Posterior vena cava (tissue), 2 donors: ENCODE measurements at places on chromosomes 5 and 9.

DNA sequence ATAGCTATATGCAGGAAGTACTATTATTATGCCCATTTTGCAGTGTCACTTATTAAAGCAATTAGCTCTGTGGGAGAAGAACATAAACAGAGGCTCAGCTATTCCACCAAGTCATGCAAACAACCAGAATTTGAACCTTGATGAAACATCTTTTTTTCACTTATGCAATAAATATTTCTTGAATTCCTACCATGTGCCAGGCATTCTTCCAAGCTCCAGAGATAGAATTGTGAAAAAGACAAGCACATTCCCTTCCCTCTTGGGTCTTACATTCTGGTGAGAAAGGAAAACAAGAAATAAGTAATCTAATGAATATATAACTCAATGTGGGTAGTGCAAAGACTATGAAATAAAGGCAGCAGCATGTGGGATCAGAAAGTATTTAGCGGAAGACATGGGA lies 32.1 kb upstream of the ADRB2 start:
- no peak for DNase-seq

GRCh38 chr9:108772301-108772894 lies 83.4 kb downstream of the ACTL7B start:
- no peak for DNase-seq

GRCh38 chr5:10734037-10734709 lies 26.9 kb downstream of the DAP start:
- no peak for DNase-seq

GRCh38 chr5:17212996-17213395 lies 4.4 kb upstream of the BASP1 start:
- no peak for DNase-seq

- DNase-seq: no peak
Observed at GRCh38 chr9:90642570-90643539, at the start of gene DIRAS2. Gene DIRAS2 (minus strand): TSS chr9:90642824. CDS start chr9:90613827, 28,997 bp downstream.

GRCh38 chr5:177092178-177093081 lies 5.7 kb downstream of the FGFR4 start:
- no peak for DNase-seq

DNA sequence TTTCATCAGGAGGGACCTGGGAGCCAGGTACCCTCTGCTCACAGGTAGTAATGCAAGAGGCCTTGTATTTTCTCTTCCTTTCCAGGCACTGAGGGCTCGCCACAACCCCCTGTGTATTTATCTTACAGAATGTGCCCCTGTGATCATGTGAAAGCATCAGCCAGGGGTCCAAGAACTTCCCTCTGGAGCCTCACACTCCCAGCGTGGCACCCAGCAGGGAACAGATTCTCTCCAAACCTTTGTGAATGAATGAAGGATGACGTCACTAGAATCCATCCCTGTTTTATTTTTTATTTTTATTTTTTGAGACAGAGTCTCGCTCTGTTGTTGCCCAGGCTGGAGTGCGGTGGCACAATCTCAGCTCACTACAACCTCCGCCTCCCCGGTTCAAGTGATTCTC lies 107.3 kb upstream of the IER5L start:
- DNase-seq: no peak

- DNase-seq: peak; percentile 73
Observed at GRCh38 chr5:173232499-173233346, 2.3 kb downstream of the NKX2-5 start.

GRCh38 chr5:170265522-170265921 lies 32.1 kb downstream of the LCP2 start:
- no peak for DNase-seq

- DNase-seq: no peak
Observed at GRCh38 chr5:31888564-31888963, 249.6 kb downstream of the PDZD2 start.

- no peak for DNase-seq
Observed at GRCh38 chr9:90789408-90789807, 12.2 kb upstream of the SYK start.

GRCh38 chr5:135095871-135096270 lies 61.8 kb upstream of the PITX1 start:
- peak; percentile 58 for DNase-seq

- DNase-seq: no peak
Observed at GRCh38 chr5:41878643-41879478, 8.6 kb upstream of the OXCT1 start.

DNA sequence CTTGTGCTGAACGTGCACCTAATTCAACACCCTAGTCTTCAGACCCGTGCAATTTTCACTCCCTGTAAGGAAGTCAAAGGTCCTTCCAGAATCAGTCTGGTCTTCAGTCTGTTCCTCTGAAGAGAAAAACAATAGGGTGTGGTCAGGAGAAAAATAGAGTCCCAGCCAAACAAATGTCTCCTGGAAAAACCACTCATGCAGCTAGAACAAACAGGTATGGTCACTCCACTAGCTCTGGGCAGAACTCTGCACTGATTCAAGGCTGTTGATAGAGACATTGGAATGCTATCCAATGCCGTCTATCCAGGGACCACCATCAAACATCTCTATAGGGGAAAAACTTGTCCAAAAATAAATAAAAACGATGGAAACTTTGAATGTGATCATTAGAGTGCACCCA lies 81.8 kb upstream of the MAP3K1 start:
- no peak for DNase-seq

- peak; percentile 84 for DNase-seq
Observed at GRCh38 chr5:139650031-139650688, 2.0 kb downstream of the CXXC5 start.

- peak; percentile 60 for DNase-seq
Observed at GRCh38 chr5:135092476-135092875, 58.4 kb upstream of the PITX1 start.

DNA sequence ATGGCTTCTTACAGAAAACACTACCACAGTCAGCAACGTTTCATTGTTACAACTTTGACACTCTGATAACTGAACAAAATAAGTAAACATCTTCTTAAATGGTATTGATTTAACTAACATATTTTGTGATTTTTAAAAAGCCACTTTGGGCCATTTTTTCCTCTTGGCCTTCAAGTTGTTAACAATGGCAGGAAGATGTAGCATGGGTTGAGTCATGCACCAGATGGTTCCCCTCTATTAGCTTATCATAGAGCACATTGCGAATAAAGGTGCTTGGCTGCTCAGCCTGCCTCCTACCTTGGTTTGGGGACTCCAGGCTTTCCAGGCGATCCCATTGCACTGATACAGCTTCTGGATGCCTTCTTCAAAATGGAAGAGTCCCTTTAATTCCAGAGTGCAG lies 24.1 kb upstream of the CER1 start:
- no peak for DNase-seq

DNA sequence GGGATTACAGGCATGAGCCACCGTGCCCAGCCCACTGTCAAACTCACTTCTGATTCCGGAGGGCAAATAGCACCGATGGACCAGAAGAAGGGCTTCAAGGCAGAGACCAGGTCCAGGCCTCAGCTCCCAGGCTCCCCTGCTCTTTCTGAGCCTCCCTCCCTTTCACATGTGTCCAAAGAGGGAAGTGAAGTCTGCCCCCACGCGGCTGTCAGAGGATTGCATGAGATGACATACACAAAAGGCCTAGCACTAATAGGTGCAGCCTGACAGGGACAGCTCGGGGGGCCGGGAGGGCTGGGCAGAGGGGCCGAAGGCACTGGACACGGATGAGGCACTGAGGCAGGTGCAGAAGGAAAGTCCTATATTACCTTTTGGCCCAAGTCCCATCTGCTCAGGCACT lies 16.1 kb downstream of the FBP1 start:
- peak; percentile 82 for DNase-seq

GRCh38 chr9:134724202-134724911 lies 82.8 kb downstream of the COL5A1 start:
- DNase-seq: peak; percentile 88

DNA sequence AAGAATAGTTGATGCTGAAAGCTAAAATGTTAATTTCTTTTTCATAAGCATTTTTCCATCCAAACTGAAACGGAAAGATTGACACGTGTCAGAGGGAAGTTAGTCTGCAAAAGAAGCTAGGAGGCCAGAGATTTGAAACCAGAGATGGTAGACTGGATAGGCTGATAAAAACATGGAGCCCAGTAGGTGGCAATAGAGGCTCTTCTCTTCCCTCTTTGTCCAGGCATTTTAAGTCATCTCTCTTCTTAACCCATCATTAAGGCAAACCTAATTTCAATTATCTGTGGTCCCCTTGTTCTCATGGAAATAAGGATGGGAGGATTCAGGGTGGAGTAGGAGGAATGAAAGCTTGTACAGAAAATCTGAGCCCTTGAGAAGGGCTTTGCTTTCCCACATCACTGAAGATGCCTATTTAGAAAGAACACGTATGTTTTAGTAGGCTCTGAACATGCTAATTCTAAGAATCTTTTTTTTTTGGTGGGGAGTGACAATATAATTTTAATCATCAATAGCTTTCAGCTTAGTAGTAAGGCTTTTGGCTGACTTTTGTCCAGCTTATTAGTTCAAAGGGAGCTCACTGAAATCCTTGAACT lies 66.6 kb downstream of the ZNF474 start:
- DNase-seq: no peak

DNA sequence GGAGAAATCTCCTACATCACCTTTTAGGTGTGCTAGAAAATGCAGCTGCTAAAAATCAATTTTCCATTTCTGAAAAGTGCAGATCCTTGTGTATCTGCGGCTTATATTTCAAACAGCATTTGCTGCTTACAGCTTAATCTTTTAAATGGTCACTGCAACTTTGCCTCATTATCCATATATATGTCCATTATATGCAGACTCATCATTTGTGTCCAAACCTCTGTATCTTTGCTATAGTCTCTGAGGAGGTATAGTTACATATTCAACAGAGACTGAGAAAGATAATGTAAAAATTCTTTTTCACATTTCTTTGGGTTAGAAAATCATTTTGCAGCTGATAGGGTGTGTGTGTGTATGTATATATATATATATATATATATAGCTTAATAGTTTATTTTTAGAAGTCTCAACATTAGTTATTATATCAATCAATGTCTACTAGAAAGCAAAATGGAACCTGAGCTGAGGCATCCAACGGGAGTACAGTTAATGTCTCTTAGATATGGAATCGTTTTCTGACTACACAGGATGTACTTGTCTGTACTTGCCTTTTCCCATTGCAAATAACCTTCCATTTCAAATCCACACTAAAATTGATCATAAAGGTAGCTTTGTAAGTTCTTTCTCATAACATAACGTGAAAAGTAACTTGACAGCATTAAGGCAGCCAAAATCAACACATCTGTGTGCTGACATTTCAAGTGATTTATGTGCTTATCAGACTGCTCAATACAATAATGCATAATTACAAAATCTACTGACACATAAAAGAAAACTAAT lies 267.0 kb upstream of the HAPLN1 start:
- DNase-seq: no peak

DNA sequence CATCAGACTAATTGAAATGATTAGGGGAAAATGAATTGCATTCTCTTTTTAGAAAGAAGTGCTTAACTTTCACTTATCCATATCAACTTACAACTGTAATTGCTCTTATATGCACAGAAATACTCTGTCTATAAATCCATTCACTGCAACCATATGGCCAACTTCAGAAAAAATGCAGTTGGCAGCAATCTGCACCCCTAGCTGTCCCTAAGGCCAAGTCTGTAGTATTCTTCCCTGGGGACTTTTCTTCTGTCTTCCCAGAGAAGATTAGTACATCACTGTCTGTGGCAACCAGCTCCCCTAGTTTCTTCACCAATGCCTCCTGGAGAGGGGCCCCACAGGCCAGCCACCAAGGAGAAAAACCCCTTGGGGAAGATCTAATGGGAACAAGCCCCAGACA lies 45.4 kb downstream of the ABCA1 start:
- no peak for DNase-seq

DNA sequence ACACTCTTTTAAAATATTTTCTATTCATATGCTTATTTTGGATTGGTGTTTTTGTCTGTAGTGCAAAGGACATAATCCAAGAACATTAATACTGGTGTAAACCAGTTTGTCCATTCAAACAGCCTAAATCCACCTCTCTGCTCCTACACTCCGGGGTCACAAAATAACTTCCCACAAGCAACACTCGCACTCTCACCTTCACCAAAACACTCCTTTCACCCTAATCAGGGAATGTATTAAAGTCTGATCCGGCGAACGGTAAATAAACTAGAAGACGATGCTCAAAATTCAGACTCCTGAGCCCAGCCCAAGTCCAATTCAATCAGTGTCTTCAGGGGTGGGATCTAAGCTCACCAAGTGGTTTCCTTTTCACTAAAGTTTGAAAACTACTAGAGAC lies 649 bp downstream of the AP3B1 start:
- DNase-seq: no peak

DNA sequence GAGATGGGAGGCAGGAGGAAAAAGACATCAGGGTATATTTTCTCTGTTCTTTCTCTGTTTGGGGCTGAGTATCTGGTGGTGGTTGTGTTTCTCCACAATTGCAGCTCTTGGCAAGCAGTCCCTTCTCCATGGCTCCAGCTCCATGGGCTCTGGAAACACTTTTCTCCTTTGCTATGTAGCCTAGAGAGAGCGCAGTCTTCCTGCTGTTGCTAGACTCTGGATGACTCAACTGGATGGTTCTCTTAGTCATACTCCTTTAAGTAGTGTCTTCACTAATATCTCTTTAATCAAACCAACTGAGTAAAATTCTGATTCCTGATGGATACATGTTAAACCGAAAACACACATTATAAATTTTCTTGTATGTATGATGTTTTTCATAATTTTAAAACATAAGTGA lies 3.3 kb upstream of the PLGRKT start:
- no peak for DNase-seq

GRCh38 chr5:74095871-74096270 lies 469.9 kb downstream of the ARHGEF28 start:
- no peak for DNase-seq

- DNase-seq: no peak
Observed at GRCh38 chr9:136147038-136147889, 28.6 kb upstream of the TMEM250 start.

GRCh38 chr9:136352682-136353081 lies 10.9 kb downstream of the DNLZ start:
- DNase-seq: no peak

GRCh38 chr9:110996436-110997220 lies 41.6 kb downstream of the LPAR1 start:
- no peak for DNase-seq

GRCh38 chr9:27365707-27366376 lies 68.9 kb upstream of the EQTN start:
- DNase-seq: no peak

GRCh38 chr5:169910393-169910792 lies 69.9 kb downstream of the INSYN2B start:
- DNase-seq: no peak
